B cell (primary cell): ENCODE measurements at places on chromosomes 16 and 17.

- DNase-seq = no peak
These were observed 3.8 kb downstream of the CBX4 start for GRCh38 chr17:79835470-79835899.

DNA sequence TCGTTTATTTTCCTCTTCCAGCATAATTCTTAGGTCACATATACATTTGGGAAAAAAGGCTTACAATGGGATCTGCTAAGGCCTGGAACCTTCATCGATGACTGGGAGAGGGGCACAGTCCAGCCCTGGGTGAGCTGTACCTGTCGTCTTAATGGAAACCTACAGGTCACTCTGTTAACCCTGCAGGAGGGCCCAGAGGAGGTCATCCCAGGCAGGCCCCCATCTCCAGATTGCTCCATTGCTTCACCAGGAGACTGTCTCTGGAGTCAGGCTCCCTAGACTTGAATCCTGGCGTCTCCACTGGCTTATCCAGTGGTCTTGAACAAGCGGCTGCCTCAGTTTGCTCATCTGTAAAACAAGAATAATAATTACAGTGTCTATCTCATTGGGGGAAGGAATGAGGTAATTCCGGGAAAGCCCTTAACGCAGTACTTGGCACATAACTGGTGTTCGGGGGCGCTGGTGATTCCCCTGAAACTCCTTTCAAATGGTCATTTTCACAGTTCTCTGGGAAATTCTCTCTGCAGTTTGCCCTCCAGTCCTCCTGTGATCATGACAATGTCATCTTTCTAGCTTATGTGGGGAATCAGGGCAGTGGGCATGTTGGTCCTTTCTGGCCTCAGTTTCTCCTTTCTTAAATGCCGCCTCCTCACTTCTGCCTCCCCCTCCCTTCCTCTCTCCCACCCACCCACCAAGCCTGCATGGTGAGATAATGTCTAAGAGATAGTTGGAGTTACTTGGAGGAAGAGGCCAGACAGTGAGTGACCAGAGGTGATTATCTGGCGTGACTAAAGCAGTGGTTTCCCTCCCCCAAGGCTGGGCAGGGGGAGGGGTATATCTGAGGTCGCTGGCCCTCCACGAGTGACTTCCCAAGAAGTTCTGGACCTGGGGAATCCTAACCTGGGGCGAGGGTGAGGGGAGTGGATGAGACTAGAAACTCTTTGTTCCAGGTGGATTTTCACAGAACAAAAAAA, 31.3 kb upstream of the TAC4 start:
- no peak for DNase-seq

DNA sequence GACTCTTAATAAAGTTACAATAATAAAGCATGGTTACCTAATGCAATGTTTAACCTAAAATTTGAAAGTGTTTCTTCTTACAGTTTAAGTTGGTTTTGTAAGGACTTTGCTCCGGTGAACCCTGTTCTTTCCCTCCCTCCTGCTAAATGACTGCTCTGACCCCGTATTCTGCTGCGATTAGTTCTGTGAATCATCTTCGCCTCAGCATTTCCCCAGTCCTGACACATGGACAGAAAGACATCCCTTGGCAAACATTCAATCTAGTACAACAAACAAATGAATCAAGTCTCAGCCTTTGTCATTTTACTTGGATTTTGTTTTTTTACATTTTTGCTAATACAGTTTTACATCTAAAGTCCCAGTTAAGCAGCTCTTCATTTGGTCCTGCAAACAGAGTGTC, 15.4 kb downstream of the KCNJ2 start:
- DNase-seq = no peak

- no peak for DNase-seq
These were observed 61.0 kb upstream of the ELAC2 start for GRCh38 chr17:13078591-13079385.

DNA sequence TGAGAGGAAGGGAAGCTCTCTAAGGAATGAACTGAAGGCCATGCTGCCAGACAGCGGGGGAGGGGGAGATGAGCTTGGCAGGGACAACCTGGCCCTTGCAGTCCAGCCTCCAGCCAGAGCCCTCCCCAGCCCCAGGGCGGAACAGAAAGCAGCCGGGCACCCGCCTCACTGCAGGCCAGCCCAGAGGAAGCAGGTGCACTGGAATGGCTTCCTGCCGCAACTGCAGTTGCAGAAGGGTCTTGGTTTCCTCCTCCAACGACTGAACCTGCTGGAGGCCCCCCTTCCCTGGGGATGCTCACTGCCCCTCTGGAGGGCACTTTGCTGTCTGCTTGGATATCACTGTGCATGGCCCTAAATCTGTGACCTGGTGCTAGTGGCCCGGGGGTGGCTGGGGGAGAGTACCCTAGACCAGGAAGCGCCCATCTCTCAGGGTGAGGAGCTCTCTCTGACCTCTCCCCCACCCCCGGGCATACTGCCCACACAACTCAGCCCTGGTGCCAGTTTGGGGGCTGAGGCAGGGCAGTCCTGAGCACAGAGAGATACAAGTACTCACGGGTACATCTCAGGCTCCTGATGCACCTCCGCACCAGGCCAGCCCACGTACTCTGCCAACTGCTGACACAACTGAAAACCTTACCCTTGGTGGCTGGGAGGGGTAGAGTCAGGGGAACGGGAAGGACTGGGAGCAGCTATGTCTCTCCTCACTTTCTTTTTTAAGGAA, 41.1 kb downstream of the MYO18A start:
- peak; percentile 59 for DNase-seq

GRCh38 chr16:5041600-5042133, 7.9 kb upstream of the NAGPA start:
- DNase-seq = no peak

DNA sequence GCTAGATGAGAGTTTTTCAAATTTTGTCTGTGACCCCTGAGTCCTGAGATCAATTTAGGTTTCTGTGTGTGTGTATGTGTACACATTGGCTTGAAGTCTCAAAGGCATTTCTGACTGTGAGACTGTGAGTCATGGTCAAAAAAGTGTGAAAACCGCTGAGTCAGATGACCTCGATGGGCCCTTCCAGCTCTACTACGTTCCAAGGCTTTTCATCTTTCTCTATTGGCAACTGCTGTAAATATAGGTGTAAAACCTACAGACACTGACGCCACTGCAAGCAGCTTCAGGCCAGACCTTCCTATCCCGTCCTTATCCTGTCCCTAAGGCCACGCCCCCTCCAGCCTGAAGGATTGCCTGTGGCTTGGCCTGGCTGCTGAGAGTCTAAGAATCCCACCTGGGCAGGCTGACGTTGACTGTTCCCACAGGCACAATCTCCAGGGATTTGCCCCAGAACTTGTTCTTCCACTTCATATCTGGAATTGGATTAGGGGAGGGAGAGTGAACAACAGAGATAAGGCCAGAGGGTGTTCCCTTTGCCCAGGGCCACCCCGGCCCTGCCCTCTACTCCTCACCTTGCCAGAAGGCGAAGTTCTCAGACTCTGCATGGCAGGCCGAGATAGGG, 11.3 kb downstream of the OSBPL7 start:
- DNase-seq = no peak

GRCh38 chr16:89332902-89333245, 115.4 kb downstream of the ZNF778 start:
- no peak for DNase-seq

GRCh38 chr16:1331712-1332617, 1.5 kb upstream of the BAIAP3 start:
- DNase-seq = peak; percentile 90

- no peak for DNase-seq
These were observed 68.3 kb upstream of the ENDOV start for GRCh38 chr17:80346498-80347275.

DNA sequence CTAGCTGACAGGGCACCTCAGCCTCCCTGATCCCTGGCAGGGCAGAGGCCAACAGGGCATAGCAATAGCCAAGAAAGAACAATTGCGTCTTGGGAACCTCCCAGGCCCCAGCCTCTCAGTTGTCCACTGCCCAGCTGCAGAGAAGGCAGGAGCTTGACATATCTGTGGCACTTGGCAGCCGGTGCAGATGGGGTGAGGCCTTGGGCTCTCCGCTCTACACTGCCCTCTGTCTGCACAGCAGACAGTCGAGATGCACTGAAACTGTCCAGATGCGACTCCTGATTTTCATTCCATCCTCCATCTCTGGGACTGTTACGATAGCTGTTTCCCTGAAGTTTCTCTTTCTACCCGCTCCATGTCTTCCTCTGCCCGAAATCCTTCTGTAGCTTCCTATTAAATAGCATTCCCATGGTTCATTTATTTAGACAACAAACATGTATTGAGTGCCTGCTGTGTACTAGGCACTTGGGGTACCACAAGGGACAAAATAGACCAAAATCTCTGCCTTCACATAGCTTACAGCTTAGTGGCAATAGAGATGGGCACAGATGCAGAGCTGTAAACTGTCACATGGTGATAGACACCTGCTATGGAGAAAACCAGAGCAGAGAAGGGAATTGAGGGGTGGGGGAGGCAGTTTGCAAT, 3.3 kb downstream of the POLR3E start:
- DNase-seq = peak; percentile 54

GRCh38 chr16:17921357-17921978, 415.1 kb downstream of the NPIPA8 start:
- DNase-seq = peak; percentile 58

- no peak for DNase-seq
These were observed 39.0 kb downstream of the YWHAE start for GRCh38 chr17:1360975-1361374.

DNA sequence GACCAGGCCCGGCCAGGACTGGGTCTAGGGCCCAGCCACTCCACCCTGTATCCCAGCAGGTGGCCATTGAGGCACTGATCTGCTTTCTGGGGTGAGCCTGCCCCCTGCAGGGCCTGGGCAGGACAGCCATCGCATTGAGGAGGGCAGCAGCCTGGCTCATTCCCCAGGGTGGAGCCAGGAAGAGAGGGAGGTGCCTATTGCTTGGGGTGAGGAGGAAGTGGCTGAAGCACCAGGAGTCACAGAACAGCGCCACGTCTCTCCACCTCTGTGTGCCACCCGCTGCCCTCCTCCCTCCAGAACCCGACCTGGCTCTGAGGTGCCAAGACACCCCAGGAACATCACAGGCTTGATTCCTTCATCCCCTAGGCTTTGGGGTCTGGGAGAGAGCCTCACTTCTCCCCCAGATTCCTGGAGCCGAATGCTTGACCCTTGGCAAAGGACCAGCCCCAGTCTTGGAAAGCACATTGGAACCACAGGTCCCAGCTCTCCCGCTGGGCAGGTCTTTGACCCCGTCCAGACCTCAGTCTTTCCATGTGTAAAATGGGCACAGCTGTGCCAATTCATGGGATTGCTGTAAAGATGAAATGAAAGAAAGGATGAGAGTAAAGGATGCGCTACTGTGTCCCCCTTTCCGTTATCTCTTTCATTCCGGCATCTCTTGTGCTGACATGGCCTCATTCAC, 7.2 kb upstream of the KRT36 start:
- DNase-seq = peak; percentile 28

- no peak for DNase-seq
These were observed 18.0 kb upstream of the ZC3H18 start for GRCh38 chr16:88552166-88552565.

- no peak for DNase-seq
These were observed 32.1 kb upstream of the CDC42EP4 start for GRCh38 chr17:73343739-73344454.

GRCh38 chr17:79174193-79174765, 99.7 kb downstream of the ENGASE start:
- no peak for DNase-seq

DNA sequence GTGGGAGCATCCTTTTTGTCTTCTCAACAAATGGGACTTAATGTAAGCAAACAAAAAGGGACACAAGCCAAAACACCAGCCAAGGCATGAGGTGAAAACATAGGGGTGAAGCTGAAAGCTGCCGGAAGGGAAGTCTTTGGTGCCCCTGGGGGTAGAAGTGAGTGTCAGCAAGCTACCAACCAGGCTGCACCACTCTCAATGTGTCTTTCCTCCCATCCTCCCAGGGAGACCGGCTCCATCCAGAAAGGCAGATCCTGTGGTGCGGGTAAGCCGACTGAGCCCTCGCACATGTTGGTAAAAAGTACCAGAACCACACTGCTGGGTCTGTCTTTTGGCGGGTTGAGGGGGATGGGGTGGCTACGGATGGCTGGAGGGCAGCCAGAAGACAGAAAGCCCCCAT, 52.0 kb upstream of the SREBF1 start:
- no peak for DNase-seq

GRCh38 chr17:50047488-50048126, 8.3 kb upstream of the ITGA3 start:
- no peak for DNase-seq

DNA sequence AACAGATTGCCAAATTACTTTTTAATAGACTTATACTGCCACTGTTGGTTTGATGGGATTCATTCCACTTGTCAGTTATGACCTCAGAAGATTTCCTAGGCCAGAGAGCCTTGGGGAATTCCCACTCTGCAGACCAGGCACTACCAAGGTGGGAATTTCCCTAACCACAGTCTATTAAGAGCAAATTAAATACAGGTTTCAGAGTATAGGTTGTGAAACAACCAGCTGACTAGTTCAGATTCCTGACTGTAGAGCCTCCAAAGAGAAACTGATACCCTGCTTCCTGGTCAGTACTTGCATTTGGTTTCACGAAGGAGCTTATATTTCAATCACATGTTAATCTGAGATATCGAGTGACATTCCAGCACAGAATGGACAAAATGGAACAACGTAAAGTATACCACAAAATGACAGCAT, 186.5 kb downstream of the STX8 start:
- peak; percentile 32 for DNase-seq

DNA sequence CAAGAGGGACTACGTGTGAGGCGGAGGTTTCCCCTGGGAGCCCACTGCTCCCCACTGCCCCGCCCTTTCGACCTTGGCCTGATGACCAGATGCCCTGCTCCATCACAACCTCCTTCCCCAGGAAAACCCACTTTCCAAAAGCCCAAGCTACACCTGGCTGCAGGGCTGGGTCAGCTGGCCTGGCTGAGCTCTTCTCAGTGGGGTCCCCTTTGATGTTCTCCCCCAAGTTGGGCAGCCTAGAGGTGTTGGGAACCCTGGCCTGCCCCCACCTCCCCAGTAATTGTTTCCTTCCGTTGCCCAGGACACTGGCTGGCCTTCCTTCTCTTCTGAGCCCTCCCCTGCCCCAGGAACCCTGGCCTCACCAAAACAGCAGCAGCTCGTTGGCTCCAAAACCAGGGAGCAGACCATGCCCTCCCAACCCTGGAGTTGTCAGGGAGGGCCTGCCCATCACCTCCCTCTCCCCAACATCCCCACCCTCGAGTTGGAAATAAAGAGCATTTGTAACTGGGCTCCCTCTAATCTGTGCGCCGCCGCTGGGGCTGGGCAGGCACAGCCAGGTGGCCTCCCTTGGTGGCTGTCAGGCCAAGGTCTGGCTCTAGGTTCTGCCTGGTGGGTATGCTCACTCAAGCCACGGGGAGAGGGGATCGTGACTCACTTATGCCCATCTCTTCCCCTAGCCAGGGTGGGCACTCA, 1.4 kb downstream of the CLDN9 start:
- no peak for DNase-seq

DNA sequence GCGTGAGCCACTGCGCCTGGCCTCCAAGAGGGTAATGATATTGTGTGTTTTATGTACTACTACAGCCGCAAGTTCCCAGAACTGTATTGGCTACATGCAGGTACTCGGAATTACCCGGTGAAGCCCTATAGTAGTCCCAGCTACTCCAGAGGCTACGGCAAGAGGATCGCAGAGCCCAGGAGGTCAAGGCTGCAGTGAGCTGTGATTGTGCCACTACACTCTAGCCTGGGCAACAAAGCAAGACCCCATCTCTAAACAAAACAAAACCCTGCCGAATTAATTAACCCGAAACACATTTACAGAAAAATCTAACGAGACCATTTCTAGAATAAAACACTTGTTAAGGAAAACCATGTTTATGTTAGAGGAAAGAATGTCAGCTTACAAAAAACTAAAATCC, 2.2 kb upstream of the USP22 start:
- no peak for DNase-seq

- DNase-seq = no peak
These were observed 67.4 kb downstream of the PRKCA start for GRCh38 chr17:66369830-66370229.
